ENCODE measurements at places on chromosomes 4 and X. TPM values are rescaled to one million over a fixed set of nuclear protein-coding genes. Genes with fewer than 3 reads are reported as not detected.
A peak's percentile ranks its signal among the peaks of the same experiment; 100 is the strongest.

- H3K36me3 ChIP-seq = no peaks in the 10 kb centered on the region
- no peak for DNase-seq
- no peak overlapping the region for H3K27ac ChIP-seq
- no peaks in the 10 kb centered on the region for H3K4me1 ChIP-seq
Measured at GRCh38 chr4:78185117-78185516, 128.0 kb downstream of the FRAS1 start.

The OR13H1 gene
- total RNA-seq = not detected

- no peaks in the 10 kb centered on the region for H3K4me1 ChIP-seq
- no peak overlapping the region for H3K27ac ChIP-seq
- no peak for DNase-seq
Measured at GRCh38 chr4:104017213-104017612, 297.4 kb upstream of the TACR3 start.

GRCh38 chr4:133151691-133152329, 2.7 kb downstream of the PCDH10 start:
- no peaks in the 10 kb centered on the region for H3K27me3 ChIP-seq
- H3K4me1 ChIP-seq = no peaks in the 10 kb centered on the region

The GLRA2 gene
- not detected for total RNA-seq

The TMEM31 gene
- not detected for total RNA-seq

The KCND1 gene
- 10.4 TPM for total RNA-seq

The PALLD gene
- total RNA-seq = 204 TPM

The SYP gene
- total RNA-seq = 0.53 TPM

- no peak overlapping the region for H3K4me3 ChIP-seq
- no peak overlapping the region for H3K27ac ChIP-seq
- no peaks in the 10 kb centered on the region for H3K36me3 ChIP-seq
- peak; percentile 61 for DNase-seq
- H3K27me3 ChIP-seq = no peaks in the 10 kb centered on the region
Measured at GRCh38 chr4:5998333-5998936, 19.8 kb downstream of the C4orf50 start.

GRCh38 chrX:24341795-24342194, 18.6 kb upstream of the SUPT20HL1 start:
- no peak for DNase-seq
- H3K4me1 ChIP-seq = no peaks in the 10 kb centered on the region
- no peaks in the 10 kb centered on the region for H3K36me3 ChIP-seq

DNA sequence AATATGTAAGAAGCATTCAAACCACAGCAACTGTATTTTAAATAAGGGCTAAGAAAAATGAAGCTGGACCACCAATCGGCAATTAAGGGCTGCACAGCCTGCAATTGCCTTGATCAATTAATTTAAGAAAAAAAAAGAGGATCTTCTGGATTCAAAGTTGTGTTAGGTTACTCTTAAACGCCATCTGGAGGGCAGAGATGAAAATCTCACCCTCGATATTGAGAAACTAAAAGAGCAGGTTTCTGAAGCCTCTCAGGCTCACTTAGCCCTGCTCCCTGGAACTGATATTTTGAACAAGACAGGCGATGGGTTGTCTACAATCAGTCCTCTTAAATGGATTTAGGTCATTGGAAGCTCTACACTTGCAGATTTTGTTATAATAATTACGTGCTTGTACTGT, 579.4 kb downstream of the GRXCR1 start:
- DNase-seq = no peak
- no peak overlapping the region for H3K4me3 ChIP-seq
- no peak overlapping the region for H3K27ac ChIP-seq
- no peaks in the 10 kb centered on the region for H3K4me1 ChIP-seq
- H3K36me3 ChIP-seq = no peaks in the 10 kb centered on the region
- H3K27me3 ChIP-seq = no peaks in the 10 kb centered on the region
